ENCODE measurements at places on chromosomes 2 and 18. TPM values are rescaled to one million over a fixed set of nuclear protein-coding genes. Genes with fewer than 3 reads are reported as not detected.

HTRA2 gene
- total RNA-seq = 43.5 TPM

C2orf72 gene
- 2.0 TPM for total RNA-seq

TBR1 gene
- not detected for total RNA-seq

DNA sequence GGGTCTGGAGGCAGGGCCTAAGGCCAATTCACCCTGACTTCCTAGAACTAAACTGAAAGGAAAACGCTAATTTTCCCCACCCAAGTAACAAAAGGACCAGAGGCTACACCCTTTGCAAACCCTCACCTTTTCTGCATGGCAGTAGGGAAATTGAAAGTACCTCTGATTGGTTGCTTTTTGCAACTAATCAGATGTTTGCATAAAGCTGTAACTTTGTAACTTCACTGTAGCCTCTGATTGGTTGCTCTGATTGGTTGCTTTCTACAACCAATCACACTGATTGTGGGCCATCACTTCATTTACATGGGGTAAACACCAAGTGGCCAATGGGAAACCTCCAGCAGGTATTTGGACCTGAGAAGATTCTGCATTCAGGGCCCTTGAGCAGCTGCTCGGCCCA is 20.8 kb downstream of the EIPR1 start:
- H3K27ac ChIP-seq = no peak overlapping the region
- H3K4me3 ChIP-seq = no peak overlapping the region
- DNase-seq = no peak

DNA sequence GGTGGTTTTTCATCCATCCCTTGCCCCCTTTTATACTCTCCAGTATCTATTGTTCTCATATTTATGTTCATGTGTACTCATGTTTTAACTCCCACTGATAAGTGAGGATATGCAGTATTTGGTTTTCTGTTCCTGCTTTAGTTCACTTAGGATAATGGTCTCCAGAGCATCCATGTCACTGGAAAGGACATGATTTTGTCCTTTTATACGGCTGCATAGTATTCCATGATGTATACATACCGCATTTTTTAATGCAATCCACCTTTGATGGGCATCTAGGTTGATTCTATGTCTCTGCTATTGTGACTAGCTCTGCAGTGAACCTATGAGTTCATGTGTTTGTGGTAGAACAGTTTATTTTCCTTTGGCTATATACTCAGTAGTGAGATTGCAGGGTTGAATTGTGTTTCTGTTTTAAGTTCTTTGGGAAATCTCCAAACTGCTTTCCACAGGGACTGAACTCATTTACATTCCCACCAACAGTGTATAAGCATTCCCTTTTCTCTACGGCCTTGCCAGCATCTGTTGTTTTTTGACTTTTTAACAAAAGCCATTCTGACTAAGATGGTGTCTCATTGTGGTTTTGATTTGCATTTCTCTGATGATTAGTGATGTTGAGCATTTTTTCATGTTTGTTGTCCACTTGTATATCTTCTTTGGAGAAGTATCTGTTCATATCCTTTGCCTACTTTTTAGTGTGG is 420.2 kb downstream of the THSD7B start:
- H3K27me3 ChIP-seq = no peaks in the 10 kb centered on the region
- H3K4me1 ChIP-seq = no peaks in the 10 kb centered on the region
- H3K36me3 ChIP-seq = no peaks in the 10 kb centered on the region
- H3K27ac ChIP-seq = no peak overlapping the region
- no peak overlapping the region for H3K4me3 ChIP-seq

GRCh38 chr18:60732143-60732542 is 359.6 kb upstream of the MC4R start:
- DNase-seq = no peak
- no peaks in the 10 kb centered on the region for H3K4me1 ChIP-seq
- H3K27ac ChIP-seq = no peak overlapping the region
- no peaks in the 10 kb centered on the region for H3K27me3 ChIP-seq

DNA sequence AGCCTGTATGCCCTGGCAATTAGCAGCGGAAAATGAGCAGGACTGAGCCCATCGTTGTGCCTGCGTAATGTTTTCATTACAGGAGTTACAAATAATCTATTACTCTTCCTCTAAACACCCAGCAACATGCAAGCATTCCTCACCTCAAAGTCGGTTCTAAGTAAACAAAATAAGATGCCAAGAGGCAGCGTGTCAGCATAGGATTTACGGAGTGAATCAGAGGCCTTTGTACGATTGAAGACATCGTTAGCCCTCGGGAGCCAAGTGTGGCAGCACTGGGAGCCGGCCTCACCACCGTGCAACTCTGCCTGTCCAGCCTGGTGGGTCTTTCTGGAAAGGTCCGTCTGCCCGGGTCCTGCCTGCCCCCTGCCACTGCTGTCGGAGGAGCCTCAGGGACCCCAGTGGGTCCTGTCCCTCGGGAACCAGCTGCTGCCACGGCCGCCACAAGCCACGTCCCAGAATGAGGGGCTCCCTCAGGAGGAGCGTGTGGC is 80.1 kb upstream of the CTDP1 start:
- H3K27ac ChIP-seq = no peak overlapping the region
- peaks cover 5% of the 10 kb centered on the region for H3K4me1 ChIP-seq
- no peaks in the 10 kb centered on the region for H3K36me3 ChIP-seq
- no peak overlapping the region for H3K4me3 ChIP-seq
- H3K27me3 ChIP-seq = no peaks in the 10 kb centered on the region

- H3K27me3 ChIP-seq = no peaks in the 10 kb centered on the region
- no peaks in the 10 kb centered on the region for H3K4me1 ChIP-seq
- no peak overlapping the region for H3K27ac ChIP-seq
- no peaks in the 10 kb centered on the region for H3K36me3 ChIP-seq
These were observed 1041.0 kb upstream of the NRXN1 start for GRCh38 chr2:52072949-52073348.

DNA sequence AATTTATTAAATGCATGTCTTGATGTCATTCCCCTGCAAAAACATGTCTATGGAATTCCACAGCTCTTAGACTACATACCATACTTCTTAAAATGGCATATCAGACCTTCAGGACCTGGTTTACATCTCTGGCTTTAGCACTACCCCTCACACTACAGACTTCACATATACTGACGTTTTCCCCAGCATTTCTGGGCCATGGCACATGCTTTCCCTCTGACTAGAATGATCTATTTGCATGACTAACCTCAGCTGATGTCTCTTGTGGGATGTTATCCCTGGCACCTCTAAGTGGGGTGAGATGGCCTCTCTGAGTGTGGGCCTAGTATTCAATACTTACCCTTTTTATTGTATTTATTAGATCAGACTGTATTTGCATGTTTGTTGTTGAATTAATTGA is 381.6 kb downstream of the ERBB4 start:
- H3K27me3 ChIP-seq = no peaks in the 10 kb centered on the region
- no peak overlapping the region for H3K4me3 ChIP-seq
- H3K27ac ChIP-seq = no peak overlapping the region
- no peaks in the 10 kb centered on the region for H3K36me3 ChIP-seq
- H3K4me1 ChIP-seq = no peaks in the 10 kb centered on the region

DNA sequence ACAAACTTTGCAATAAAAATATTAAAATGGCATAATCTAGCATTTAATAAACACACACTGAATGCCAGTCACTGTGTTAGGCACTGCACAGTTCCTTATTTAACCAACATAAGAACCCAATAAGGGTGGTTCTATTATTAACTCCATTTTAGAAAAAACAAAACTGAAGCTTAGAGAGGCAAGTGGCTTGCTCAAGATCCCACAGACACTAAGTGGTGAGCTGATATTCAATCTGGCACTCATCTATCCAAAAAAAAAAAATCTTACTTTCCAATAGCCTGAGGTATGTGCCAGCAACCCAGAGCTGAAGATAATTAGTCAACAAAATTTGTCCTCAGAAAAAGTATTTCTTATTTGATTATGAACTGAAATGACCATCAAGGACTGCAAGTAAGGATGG is 799 bp downstream of the CYTIP start:
- no peak for DNase-seq
- peaks cover 33% of the 10 kb centered on the region for H3K4me1 ChIP-seq
- H3K4me3 ChIP-seq = peak overlapping the region; percentile 93
- H3K27ac ChIP-seq = peak overlapping the region; percentile 95
- H3K36me3 ChIP-seq = peaks cover 70% of the 10 kb centered on the region

- no peak for DNase-seq
- peaks cover 25% of the 10 kb centered on the region for H3K4me1 ChIP-seq
- H3K27me3 ChIP-seq = no peaks in the 10 kb centered on the region
- no peak overlapping the region for H3K4me3 ChIP-seq
- H3K27ac ChIP-seq = no peak overlapping the region
- H3K36me3 ChIP-seq = peaks cover 33% of the 10 kb centered on the region
These were observed 145.5 kb downstream of the ZNF236 start for GRCh38 chr18:76967721-76968472.

DNA sequence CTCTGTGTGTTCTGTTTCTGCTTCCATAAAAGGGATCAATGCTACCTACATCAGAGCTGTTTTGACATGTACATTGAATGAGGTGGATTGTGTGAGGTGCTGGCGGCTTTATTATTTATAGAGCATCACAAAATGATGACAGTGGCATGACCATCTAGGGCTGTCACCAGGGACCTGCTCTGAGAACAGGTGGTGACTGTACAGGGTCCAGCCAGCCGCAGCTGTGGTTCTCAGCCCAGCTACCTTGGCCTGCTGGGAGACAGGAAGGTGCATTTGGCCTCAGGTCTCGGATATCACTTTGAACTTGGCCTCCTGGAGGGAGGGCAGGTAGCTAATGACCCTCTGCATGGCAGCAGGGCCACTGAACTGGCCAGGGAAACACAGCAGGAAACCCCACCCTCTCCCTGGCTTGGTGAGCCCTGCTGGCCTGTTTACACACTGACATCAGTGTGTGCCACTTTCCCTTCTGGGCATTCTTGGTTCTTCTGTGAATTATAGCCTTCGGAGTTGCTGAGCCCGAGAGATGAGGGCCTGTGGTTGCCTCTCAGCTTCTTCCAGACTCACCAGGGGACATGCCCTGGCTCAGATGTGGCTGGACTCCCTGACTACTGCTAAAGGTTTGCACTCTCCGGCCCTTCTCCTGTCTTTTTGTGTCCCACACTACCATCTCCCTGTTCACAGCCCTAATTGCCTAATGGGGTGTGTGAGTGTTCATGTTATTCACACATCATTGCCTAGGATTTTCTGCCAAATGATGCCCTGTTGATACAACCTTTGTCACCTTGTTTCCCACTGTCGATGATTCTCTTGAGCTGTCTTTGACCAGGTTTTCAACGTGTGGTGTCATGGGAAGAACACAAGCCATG is 109.2 kb upstream of the RAB12 start:
- H3K36me3 ChIP-seq = no peaks in the 10 kb centered on the region
- DNase-seq = no peak
- H3K27me3 ChIP-seq = peaks cover 12% of the 10 kb centered on the region
- H3K4me1 ChIP-seq = no peaks in the 10 kb centered on the region
- H3K4me3 ChIP-seq = no peak overlapping the region
